Germinal center (tissue), 1 donor: ENCODE measurements at places on chromosomes 16 and 17.

DNA sequence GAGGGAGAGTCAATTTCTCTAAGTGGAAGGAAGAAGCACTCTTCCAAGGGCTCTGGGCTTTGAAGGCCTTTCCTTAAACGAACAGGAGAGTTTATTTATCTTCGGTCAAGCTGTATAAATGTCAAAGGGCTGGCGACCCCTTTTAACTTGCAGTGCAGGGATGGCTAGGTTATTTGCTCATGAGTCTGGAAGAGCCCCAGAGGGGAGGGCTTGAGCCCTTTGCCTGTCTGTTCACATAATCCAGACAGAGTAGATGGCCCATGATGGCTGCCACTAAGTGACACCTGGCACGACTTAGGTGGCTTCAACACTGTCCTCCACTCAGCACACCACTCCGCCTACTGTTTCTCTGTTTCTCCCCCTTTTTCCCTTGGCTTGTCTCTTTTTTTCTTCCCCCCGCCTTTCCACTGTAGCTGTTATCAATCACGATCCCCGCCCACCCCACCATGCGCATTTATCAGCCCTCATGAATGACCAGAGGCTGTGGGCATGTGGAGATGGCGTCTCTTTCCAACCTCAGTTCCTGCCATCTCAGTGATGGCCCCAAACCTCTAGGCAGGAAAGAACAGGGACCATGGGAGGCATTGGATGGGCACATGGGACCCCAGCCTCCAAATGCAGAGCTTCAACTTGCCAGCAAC is 408.7 kb upstream of the TNRC6C start:
- no peak for DNase-seq

DNA sequence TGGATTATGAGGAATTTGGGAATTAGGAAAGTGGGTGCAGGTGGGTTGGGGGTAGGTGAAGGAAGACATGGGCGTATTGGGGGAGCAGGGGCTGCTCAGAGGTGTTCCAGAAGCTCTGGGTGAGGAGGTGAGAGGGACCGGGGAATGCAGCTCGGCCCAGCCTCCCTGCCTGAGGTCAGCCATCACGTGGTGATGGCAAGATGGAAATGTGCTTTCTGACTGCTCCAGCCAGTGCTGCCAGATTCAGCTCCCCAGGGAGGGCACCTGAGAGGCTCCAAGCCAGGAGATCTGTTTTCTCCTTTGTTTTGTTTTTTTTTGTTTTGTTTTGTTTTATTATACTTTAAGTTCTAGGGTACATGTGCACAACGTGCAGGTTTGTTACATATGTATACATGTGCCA is 35.2 kb upstream of the STH start:
- DNase-seq = no peak

GRCh38 chr16:82231008-82231787 is 61.2 kb upstream of the MPHOSPH6 start:
- no peak for DNase-seq

DNA sequence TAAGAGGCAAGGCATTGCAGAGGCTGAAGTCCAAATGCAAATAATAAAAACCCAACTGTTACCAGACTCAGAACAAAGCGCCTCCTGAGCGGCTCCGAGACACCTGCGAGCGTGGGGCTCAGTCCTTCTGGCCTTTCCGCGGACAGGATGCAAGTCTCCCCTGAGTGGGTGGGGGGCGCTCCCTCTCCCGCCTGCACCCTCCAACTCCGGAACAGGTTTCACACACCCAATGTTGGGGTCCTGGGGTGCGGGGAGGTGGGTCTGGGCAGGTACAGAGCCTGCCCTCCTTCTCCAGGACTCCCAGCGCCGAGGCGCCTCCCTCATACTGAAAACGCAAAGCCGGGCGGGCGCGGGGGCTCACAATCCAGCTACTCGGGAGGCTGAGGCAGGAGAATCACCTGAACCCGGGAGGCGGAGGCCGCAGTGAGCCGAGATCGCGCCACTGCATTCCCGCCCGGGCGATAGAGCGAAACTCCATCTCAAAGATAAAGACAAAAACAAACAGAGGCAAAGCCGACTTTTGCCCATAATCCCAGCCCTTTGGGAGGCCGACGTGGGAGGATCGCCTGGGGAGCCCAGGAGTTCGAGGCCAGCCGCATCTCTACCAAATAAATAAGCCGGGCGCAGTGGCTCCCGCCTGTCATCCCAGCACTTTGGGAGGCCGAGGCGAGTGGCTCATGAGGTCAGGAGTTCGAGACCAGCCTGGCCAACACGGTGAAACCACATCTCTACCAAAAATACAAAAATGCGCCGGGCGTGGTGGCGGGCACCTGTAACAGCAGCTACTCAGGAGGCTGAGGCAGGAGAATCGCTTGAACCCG is 893 bp downstream of the GINS2 start:
- DNase-seq = no peak

DNA sequence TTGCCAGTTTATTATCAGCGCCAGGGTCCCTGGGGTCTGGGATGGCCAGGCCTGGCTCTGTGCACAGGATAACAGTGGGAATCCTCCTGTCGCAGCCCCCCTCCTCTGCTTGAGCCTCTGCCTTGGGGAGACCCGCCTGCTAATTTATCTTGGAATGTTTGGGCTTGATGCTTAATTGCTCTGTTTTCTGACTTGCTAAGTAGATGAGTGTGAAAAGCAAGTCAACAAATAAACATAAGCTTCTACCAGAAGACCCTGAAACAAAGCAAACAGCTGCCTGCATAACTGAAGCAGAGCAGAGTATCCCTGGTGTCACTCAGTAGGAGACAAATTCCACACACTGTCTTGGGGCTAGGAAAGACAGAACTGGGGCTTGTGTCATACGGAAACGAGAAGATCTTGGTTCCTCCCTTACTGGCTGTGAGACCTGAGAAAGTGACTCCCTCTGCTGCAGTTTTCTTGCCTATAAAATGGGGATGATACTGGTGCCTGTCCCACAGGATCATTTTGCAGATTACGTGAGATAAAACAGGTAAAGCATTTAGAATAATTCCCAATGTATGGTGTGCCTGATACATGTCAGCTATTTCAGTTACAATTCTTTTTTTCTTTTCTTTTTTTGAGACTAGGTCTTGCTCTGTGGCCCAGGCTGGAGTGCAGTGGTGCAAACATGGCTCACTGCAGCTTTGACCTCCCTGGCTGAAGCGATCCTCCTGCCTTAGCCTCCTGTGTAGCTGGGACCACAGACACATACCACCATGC is 44.8 kb upstream of the IRX3 start:
- no peak for DNase-seq

- DNase-seq = no peak
Observed at GRCh38 chr17:14826358-14826757, 438.8 kb downstream of the PMP22 start.

DNA sequence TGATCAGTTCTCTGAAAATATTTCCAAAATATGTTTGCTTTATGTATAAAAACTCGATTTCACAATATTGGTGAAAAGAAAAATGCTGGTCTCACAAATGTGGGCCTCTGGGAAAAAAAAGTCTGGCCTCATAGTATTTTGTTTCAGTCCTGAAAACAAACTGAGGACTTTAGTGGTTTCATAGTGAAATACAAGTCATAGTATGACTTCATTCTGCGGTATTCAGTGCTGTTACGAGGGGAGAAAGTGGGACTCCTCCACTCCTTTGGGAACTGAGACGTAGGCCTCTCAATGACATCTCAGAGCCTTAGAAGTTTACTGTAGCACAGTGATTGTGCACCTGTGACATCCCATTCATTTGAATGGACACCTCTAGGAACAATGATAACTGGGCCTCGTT is 56.0 kb downstream of the CYB561 start:
- DNase-seq = no peak

GRCh38 chr16:856811-857210 is 56.3 kb upstream of the GNG13 start:
- no peak for DNase-seq

DNA sequence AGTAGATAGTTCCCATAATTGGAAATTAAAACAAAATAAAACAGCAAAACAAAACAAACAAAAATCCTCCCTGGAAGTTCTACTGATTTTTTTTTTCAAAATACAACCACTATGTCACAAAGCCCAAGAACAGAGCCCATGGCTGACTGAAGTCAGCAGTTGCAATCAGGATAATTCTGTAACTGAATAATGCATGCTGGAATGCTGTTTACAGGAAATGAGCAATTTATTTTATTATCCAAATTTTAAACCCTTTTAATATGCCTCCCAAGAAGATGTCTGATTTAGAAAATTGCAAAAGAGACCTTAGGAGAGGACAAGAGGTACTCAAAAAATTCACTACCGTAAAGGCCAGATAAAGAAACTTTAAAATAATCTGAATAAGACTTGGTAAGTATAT is 578.2 kb downstream of the TOX3 start:
- DNase-seq = no peak

GRCh38 chr16:82652826-82653225 is 26.1 kb downstream of the CDH13 start:
- DNase-seq = no peak

- no peak for DNase-seq
Observed at GRCh38 chr16:51834133-51834532, 683.1 kb upstream of the SALL1 start.

- no peak for DNase-seq
Observed at GRCh38 chr17:40307001-40307730, 1.8 kb upstream of the RARA start.

- DNase-seq = no peak
Observed at GRCh38 chr17:57289130-57289529, 32.8 kb downstream of the MSI2 start.

- DNase-seq = no peak
Observed at GRCh38 chr17:48139944-48140343, 32.4 kb downstream of the SNX11 start.

DNA sequence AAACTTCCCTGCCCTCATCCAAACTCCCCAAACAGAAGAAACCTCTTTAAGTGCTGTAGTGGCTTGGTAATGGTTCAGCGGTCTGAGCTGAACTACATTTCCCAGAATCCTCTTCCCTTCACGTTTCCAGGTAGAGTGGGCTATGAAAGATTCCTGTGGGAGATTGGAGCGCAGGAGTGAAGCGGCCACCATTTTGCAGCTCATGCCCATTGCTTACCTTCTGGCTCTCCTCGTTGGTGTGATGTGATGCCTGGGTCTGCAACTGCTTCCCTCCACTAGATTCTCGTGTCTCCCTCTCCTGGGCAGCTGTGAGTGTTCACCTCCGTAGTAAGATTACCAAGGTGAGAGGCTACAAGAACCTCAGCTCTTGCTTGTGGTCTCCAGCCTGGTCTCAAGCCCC is 82.1 kb downstream of the GPR139 start:
- no peak for DNase-seq

DNA sequence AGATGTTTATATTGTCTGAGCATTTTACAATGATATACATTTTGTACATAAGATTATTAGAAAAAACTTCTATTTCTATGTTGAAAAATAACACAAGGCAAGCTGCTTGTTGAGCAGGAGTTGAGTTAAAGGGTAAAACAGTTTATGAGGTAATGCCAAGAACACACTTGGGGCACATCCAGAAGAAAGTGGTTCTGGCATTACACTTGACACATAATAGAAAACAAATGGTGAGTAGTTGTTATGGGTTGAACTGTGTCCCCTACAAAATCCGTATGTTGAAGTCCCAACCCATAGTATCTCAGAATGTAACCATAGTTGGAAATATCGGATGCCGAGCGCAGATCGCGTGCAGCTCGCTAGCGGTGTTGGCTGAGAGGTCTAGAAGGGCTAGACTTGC is 354.3 kb upstream of the GOT2 start:
- no peak for DNase-seq
